ENCODE measurements at places on chromosomes 2 and 18. TPM values are rescaled to one million over a fixed set of nuclear protein-coding genes. Genes with fewer than 3 reads are reported as not detected.

FEV gene
- polyA plus RNA-seq = not detected

CMPK2 gene
- 4.0 TPM for polyA plus RNA-seq

UGT1A4 gene
- polyA plus RNA-seq = not detected

TBR1 gene
- polyA plus RNA-seq = 0.03 TPM

PLA2R1 gene
- polyA plus RNA-seq = 117 TPM

CACNB4 gene
- polyA plus RNA-seq = 15.5 TPM

FBXO41 gene
- polyA plus RNA-seq = 2.1 TPM

ACSL3 gene
- 70.5 TPM for polyA plus RNA-seq

APOB gene
- polyA plus RNA-seq = 5.3 TPM

GRCh38 chr2:14552818-14553217 lies 79.7 kb upstream of the LRATD1 start:
- DNase-seq = no peak

GRCh38 chr2:188291142-188291616 lies 495 bp upstream of the GULP1 start:
- DNase-seq = no peak

DNA sequence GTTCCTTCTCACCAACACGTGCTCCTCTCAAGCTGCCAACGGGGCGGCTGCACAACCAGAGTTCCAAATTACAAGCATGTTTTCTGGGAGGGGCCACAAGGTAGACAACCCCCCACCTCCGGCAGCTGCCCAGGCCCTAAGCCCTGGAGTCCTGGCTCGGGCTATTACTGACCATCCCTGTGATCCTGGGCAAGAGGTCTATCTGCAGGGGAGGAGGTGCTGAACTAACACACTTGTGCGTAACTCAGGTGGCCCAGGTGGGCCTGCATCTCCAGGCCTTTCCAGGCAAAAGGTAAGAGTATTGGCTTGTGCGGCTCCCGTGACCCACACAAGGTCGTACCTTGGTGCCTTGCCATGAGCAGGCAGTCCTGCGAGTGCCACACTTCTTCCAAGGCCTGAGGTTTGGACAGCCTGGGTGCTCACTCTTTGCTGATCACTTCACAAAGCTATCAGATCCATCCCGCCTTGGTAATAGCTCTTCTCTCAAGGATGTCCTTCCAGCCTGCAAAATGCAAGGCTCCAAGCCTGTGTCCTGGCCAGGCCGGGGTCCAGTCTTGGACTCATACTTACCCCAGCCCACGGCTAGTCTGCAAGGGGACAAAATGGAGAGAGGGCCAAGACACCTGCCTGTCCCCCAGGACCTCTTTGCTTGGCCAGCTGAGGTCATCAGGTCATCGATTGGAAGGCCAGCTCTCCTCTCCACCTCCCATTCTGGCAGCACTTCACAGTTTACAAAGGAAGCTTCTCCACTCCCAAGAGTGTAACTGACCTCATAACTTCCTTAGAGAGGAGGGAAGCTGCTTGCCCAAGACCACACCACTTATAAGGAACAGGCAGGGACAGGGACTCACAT lies 33.9 kb downstream of the ADRA2B start:
- no peak for DNase-seq

GRCh38 chr18:59744271-59744721 lies 47.1 kb upstream of the CCBE1 start:
- DNase-seq = no peak

DNA sequence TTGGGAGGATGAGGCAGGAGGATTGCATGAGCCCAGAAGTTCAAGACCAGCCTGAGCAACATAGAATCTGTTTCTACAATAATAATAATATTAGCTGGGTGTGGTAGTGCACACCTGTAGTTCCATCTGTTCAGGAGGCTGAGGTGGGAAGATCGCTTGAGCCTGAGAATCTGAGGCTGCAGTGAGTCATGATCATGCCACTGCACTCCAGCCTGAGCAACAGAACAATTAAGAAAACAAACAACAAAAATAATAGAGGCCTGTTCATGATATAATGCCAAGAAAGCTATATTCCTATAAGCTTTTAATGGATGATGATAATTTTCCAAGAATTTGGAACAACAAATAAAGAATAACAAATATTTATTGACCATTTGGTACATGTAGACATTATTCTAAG lies 6.9 kb upstream of the CCBE1 start:
- no peak for DNase-seq

DNA sequence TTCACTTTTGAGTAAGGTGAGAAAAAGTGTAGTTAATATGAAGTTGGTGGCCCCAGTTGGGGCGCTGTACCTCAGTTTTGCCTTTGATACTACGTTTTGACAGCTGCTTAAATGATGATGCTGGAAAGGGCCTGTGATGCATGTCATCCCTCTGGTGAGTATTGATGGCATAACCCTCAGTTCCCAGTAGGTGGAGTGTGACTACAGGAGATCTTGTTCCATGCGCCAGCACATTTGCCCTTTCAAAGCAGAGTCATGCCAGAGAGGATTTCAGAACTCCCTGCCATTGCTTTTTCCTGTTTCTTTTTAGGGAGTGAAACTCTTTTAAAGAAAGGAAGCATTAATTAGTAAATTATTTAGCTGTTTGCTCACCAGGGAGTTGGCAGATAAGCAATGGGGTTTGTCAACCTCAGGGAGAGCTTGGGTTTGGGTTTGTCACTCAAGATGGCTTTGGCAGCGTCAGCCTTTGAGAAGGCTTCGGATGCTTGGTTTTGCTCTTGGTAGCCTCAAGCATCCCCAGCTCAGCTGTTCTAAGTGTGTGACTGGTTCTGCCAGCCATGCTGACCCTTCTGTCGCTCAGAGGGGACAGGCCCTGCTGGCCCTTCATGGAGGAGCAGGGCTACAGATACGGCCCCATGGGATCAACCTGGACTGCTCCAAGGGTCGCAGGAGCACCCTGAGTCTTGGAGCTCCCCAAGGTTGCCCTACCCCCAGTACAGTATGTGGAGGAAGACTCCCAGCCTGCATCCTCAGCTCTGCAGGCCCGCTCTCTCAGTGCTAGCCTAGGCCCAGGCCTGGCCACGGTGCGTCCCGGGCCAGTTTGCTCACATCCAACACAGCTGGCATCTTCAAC lies 29.1 kb downstream of the ARMC9 start:
- DNase-seq = peak; percentile 66

DNA sequence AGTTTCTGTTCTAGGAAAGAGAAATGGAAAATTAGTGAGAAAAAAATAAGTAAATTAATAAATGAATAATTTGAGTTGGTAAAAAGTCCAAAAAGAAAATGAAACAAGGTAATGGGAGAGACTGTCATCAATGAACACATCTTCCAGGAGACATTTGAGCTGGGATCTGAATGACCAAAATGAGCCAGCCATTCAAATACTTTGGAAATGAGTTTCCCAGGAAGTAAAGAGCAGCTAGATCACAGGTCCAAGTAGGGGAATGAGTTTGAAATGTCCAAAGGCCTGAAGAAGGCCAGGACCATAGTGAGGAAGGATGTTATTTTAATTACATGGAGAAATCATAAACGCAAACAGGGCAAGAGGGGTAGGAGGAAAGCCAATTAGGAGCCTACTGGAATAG lies 6.6 kb upstream of the DNAH7 start:
- no peak for DNase-seq

GRCh38 chr2:192000196-192000980 lies 153.5 kb upstream of the CAVIN2 start:
- no peak for DNase-seq

DNA sequence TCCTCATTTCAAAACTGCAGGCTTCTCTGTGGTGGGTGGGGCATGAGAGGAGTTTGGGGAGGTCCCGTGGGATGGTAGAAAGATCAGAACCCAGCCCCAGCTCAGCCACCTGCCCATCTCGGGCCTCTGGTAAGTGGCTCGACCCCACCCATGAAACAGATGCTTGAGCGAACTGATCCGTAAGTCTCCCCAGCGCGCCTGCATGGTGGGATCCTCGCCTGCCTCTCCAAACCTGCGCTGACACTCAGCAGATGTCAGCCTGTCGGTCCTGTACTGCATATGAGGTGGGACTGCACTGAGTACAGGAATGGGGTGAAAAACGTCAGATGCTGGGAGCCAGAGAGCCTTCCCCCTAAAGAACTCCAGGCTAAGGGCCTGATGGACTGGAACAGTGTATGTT lies 15.9 kb upstream of the RPL31 start:
- DNase-seq = no peak

DNA sequence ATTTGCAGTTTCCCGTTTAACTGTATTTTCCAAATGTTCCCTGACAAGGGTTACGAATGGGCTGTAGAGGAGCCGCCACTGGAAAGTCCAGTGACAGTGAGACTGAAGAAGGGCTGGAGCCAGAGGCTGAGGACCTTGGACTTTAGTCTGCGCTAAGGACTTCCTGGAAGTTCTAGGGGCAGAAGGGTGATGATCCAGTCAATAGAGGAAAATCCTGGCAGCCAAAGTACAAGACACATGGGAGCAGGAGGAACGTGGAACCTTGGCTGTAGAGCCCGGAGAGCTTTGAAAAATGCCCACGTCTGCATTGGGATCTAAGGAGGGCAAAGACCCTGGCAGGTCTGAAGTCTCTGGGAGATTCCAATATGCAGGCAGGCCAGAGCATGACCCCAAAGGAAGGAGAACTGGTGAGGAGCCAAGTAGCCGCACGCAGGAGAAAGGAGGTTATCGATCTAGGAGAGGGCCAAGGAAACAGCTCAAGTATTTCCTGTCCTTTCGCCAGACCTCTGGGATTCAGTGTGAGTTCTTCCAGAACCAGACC lies 28.5 kb downstream of the MBP start:
- no peak for DNase-seq

DNA sequence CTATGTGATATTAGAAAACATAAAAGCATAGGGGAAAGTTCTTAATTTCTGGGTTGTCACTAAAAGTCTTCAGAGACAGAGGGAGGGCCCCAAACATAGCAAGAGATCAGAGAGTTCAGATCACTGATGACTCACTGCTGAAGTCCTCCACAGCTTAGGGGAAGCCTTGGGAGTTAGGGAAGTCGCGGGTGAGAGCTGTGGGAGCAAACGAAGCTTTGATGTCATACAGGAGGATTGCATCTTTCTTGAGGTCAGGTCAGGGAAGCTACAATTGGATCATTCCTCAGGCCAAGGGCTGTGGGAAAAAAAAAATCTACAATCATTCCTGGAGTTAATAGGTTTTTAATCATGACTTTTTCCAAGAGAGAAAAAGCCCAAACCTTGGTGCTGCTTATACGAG lies 96.2 kb downstream of the COPS8 start:
- no peak for DNase-seq

GRCh38 chr18:23356915-23357601 lies 96.0 kb upstream of the RIOK3 start:
- no peak for DNase-seq

- DNase-seq = no peak
Observed at GRCh38 chr2:196406-196805, 67.4 kb downstream of the SH3YL1 start.

DNA sequence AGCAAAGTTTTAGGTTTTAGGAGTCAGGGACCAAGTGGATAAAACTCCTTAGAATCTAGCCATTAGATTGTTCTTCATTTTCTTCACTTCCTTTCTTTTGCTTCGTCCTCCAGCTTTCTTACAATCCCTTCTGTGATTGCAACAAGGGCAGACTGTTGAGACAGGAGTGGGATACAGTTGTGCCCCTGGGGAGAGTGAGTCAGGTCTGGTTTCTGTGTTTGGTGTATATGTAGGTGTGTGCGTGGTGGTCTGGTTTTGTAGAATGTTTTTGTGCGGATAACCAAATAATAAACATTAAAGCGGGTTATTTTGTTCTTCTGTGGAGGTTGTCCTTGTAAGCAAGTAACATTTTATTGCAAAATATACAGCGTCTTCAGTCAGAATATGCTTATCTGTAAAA lies 7.3 kb downstream of the INSIG2 start:
- DNase-seq = no peak

GRCh38 chr2:73071360-73072128 lies at the start of gene SFXN5:
Gene SFXN5, minus strand, starts transcription at chr2:73071712. Its CDS starts 7 bp downstream, at chr2:73071705.
- DNase-seq = peak; percentile 97

GRCh38 chr18:58844871-58845270 lies 19.8 kb upstream of the ZNF532 start:
- DNase-seq = no peak

GRCh38 chr18:3603421-3604234 lies 153.7 kb downstream of the TGIF1 start:
- no peak for DNase-seq

- peak; percentile 0 for DNase-seq
Observed at GRCh38 chr18:34261865-34262780, 37.4 kb upstream of the NOL4 start.

DNA sequence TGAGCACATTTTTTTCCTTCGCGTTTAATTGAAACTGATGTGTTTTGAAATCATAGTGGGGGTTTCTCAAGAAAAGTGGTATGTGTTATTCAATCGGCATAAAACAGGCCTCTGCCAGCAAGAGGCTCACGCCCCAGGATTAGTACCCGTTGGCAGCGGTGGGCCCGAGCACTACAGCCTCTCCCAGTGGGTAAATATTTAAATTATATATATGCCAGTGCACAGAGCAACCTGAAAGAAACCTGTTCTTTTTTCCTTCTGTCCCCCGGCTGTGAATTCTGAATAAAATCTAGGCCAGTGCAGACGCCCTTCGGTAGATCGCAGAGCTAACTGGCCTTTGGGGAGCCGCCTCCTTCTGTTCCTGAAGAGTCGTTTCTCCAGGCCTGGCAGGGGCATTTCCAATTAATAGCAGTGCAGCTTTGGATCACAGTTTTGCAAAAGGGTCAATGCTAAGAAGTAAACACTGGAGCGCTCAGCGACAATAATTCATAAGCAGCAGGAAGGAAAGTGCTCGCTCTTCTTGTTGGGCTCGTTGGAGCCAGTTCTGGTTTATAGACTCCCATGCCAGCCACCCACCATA lies 202.8 kb upstream of the SALL3 start:
- no peak for DNase-seq

GRCh38 chr2:144180131-144180530 lies 339.8 kb downstream of the ZEB2 start:
- no peak for DNase-seq

GRCh38 chr2:121236650-121237180 lies 48.3 kb downstream of the TFCP2L1 start:
- DNase-seq = no peak

- DNase-seq = no peak
Observed at GRCh38 chr2:162022290-162022945, 51.6 kb downstream of the DPP4 start.

GRCh38 chr2:2653231-2653630 lies 322.2 kb upstream of the MYT1L start:
- DNase-seq = peak; percentile 50

DNA sequence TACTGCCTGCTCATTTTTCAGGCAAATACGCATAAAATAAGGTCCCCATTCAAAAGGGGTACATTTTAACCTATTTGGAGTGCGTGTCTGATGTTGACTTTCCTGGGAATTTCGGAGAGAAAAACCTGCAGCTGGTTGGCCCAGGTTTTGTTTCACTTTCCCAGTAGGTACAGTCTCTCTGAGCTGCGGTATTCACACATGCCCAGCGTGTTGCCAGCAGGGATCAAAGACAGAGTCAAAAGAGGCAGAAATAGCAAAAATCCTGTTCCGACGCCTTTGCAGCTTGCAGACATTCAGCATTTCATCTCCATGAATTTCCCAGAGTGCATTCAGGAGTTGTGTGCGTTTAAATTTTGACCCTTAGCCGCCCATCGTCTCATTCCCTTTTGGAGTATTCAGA lies 855.4 kb upstream of the CELF4 start:
- no peak for DNase-seq

- no peak for DNase-seq
Observed at GRCh38 chr2:210250622-210251021, 25.4 kb upstream of the ACADL start.

GRCh38 chr2:186599186-186599778 lies 9.4 kb downstream of the ITGAV start:
- no peak for DNase-seq

Data from left kidney (tissue), 8 donors.